Stimulated activated CD4-positive, alpha-beta T cell treated with anti-CD3 and anti-CD28 coated beads, Interleukin-12 subunit alpha, Interleukin-12 subunit beta, amount 100 ng/mL, for 48 hours (primary cell): ENCODE measurements at places on chromosomes 7 and 10.

GRCh38 chr10:115949282-115949844 lies 323.6 kb downstream of the GFRA1 start:
- DNase-seq, result no peak

DNA sequence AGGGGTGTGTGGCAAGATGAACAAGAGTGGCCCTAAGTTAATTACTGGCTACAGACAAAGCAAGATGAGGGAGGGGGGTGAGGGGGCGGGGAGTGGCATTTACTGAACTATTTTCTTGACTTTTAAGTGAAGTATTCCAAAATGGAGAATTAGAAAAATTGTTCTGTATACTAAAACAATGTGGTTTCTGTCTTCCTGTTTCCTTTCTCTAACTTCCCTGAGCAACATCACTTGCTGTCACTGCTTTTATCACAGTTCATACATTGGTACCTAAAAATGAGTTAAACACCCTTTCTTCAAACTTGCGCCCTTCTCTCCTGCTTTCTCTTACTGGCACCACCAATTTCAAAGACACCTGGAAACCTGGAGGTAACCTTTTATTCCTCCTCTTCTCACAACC lies 21.6 kb downstream of the PDZD8 start:
- no peak for DNase-seq

DNA sequence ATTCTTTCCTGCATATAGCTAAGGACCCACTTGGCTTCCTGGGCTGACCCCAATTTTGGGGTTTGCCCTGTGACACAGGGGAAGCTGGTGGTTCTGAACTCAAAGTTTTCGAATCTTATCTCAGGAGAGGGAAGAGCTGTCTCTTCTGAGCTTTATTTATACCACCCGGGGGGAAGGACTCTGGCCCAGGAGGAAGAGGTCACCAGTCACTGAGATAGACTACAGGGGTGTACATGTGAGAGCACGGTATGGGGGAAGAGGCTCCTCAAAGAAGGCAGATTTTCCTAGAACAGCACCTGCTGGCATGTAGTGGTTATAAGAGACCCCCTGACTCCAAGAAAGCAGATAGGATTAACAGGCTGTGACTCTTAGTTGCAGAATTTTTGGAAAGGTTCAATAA lies 101.8 kb upstream of the ELMO1 start:
- DNase-seq, result no peak

DNA sequence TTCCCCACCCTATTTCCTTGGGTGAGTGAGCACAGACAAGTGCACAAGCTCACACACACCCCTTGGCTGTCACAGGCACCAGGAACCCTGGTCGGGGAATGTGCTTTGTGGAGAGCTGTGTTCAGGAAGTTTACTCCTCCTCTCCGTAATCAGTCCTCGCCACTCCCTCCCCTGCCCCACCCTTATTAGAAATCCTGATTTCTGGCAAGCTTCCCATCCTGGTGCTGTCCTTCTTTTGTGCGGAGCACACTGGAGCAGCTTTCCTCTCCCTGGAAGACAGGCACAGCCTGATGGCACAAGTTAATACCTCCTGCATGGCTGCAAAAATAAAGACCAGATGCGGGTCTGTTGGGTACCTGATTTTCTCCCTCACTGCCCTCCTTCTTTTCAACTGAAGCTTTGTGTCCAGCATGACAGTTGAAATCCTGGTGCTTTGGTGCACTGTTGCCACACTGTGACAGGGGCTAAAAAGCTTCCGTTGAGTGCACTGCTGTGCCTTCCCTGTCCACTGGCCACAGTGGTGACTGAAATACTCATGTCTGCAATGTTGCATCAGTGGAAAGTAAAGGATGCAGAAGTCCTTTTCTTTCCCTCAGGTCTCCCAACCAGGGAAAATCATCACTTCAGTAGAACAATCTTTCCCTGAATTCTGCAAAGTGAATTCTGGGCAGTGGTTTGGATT lies 55.0 kb downstream of the LRRC4 start:
- no peak for DNase-seq

GRCh38 chr10:123786896-123787295 lies 104.7 kb downstream of the CPXM2 start:
- no peak for DNase-seq

GRCh38 chr10:94251098-94251497 lies 111.6 kb downstream of the NOC3L start:
- DNase-seq, result no peak

DNA sequence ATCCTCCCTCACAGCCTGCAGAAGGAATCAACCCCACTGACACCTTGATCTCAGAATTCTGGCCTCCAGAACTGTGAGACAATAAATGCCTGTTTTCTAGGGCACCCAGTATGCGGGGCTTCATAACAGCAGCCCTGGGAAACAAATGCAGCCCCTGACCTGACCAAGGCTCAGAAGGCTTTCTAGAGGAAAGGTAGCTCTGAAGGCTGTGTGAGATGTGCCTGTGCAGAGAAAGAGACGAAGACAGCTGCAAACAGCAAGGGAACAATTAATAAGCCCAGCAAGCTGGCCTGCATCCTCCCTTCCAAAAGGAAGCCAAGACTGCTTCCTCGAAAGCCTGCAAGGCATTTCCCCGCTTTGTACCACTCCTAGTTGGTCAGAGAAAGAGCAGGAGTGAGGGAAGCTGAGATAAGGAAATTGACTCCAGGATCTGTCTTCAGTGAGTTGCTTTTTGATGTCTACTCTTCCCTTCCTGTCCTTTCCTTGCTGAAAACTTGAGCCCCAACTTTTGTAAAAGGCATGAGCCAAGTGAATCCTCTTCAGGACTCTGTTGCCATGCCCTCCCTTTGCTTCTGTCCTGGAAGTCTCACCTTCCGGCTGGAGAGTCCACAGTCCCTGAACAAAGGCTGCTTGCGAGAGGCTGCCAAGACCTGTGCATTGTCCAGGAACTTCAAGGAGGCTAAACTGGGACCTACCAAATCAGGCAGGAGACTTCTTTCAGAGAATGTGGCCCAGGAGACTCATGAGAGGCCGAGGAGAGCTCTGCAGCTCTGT lies 71.2 kb upstream of the ARID5B start:
- no peak for DNase-seq

- no peak for DNase-seq
Observed at GRCh38 chr10:6019010-6019782, 41.9 kb upstream of the IL15RA start.

GRCh38 chr7:28406192-28406591 lies 6.1 kb upstream of the CREB5 start:
- DNase-seq, result no peak

DNA sequence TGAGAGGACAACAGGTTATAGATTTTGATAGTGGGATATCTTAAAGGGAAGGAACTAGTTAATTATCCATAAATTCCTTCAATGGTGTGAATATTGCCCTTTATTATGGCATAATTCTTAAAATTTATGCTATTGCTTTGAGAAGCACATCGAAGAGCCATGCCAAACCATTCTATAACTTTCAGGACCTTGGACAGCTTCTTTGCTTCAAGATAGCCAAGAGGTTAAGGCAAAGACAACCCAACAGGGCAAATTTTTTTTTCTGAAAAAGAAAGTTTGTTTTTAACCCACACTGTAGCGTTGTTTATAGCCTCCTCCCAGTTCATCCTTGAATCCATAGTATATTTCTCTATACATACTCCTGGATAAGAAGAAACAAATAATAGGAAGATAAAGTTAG lies 103.2 kb downstream of the NRG3 start:
- DNase-seq, result no peak

DNA sequence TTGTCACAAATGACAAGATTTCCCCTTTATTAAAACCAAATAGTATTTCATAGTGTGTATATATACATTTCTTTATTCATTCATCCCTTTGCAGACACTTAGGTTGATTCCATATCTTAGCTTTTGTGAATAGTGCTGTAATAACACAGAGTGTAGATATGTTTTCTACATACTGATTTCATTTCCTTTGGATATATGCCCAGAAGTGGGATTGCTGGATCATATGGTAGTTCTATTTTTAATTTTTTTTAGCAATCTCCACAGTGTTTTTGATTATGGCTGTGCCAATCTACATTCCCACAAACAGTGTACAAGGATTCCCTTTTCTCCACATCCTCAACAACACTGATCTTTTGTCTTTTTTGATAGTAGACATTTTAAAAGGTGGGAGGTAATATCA lies 46.4 kb downstream of the CSTF2T start:
- DNase-seq, result no peak

- DNase-seq, result no peak
Observed at GRCh38 chr10:16933783-16934182, 116.6 kb upstream of the RSU1 start.

GRCh38 chr10:60975716-60976115 lies 31.7 kb upstream of the RHOBTB1 start:
- no peak for DNase-seq

DNA sequence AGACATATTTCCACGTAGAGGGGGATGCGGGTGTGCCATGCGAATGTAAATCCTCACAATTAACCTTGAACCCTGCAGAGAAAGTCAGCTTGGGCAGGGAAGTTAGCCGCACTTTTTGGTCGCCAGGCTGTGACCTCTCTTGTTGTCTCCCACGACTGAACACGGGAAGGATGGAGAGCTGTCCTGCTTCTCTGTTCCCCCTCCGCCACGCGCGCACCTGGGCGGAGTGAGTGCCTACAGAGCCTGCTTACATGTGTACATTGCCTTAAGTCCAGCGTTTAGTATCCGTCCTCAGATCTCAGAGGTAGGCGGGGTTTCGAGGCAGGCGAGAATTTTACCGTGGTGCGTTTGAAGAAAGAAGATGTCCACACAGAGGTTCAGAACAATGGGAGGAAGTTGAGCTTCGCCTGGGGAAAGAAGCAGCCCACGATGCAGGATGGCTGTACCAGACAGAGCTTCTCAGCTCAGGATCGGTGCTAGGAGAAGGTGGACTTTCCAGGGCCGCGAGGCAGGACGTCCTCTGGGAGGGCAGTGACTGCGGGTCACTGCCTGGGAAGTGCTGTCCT lies 482 bp upstream of the ERCC6 start:
- no peak for DNase-seq

- DNase-seq, result no peak
Observed at GRCh38 chr10:33385015-33385414, 50.5 kb upstream of the NRP1 start.

- DNase-seq, result no peak
Observed at GRCh38 chr10:121232494-121232893, 365.8 kb downstream of the FGFR2 start.

GRCh38 chr10:33087922-33088321 lies 129.9 kb upstream of the ITGB1 start:
- DNase-seq, result no peak

GRCh38 chr7:602341-603141 lies 82.9 kb upstream of the PDGFA start:
- peak; percentile 78 for DNase-seq

- DNase-seq, result no peak
Observed at GRCh38 chr7:117937049-117937752, 64.0 kb upstream of the CTTNBP2 start.

DNA sequence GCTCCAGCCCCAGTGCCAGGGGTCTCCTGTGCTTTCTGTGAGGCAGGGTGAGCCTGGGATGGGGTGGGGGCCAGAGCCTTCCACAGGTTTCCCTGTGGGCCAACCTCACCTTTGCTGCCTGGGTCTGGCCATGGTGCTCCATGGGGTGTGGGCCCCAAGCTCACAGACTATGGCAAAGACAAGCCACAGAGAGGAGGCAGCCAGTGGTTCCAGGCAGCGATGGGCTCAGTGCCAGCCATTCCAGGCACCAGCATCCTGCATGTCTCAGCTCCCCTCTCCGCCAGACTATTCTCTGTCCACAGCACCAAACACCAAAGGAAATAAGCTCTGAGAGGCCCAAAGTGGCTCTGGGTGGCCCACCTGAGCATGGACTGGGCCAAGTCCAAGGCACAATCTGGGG lies 133.5 kb downstream of the PTPN20 start:
- no peak for DNase-seq

DNA sequence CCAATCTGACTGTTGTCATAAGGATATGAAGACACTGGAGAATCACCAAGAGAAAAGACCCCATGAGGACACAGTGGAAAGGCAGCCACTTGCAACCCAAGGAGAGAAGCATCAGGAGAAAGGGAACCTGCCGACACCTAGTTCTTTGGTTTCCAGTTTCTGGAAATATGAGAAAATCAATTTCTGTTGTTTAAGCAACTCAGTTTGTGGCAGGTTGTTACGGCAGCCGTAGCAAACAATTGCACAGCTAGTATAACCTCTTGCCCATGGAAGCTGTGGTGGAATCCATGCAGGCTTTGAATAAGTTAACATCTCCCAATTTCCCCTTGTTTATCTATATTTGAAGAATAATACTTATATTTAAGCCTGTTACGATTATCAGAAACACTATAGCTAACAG lies 1103.0 kb upstream of the PHF14 start:
- DNase-seq, result no peak

DNA sequence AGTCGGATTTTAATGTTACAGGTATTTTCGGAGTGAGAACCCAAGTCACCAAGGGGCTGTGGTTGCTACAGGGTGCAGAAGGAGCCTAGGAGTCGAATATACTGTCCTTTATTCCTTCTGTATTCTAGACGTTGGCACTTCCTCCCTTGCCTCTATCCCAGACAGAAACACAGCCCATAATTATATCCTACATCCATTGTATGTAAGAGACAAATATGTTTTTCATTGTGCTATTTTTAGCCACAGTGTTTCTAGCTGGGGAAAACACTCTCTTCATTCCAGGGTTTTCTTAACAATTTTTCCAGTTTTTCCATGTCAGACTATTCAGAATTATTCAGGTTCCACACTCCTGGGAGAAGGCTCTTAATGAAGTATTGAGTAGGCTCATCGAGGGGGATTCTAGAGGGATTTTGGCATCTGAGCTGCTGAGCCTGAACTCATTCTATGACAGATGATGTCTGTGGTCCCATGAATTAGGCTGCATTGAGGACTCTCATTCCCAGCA lies 32.6 kb downstream of the KIAA1217 start:
- no peak for DNase-seq

GRCh38 chr7:76281006-76281705 lies 21.3 kb upstream of the HSPB1 start:
- DNase-seq, result no peak

- DNase-seq, result no peak
Observed at GRCh38 chr7:101537205-101537604, 91.9 kb downstream of the MYL10 start.

DNA sequence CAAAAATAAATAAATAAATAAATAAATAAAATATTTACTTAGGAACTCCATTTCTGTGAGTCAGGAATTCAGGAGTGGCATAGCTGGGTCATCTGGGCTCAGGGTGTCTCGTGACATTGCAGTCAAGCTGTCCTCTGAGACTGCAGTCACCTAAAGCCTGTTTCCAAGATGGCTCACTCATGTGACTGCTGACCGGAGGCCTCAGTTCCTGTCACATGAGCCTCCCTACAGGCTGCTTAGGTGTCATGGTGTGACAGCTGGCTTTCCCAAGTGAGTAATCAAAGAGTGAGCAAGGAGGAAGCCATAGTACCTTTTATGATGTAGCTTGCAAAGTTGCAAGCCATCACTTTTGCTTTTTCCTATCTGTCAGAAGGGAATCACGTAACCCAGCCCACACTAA lies 128.6 kb upstream of the KCTD7 start:
- no peak for DNase-seq

GRCh38 chr7:125241548-125241947 lies 311.9 kb upstream of the POT1 start:
- no peak for DNase-seq

- DNase-seq, result peak; percentile 12
Observed at GRCh38 chr10:69516316-69516715, 56.9 kb downstream of the NEUROG3 start.

- no peak for DNase-seq
Observed at GRCh38 chr10:65306201-65306600, 1619.6 kb upstream of the LRRTM3 start.

- no peak for DNase-seq
Observed at GRCh38 chr10:61125560-61126170, 181.7 kb upstream of the RHOBTB1 start.

- DNase-seq, result no peak
Observed at GRCh38 chr7:2628130-2628482, 3.7 kb upstream of the TTYH3 start.

GRCh38 chr10:96495544-96495943 lies 18.2 kb downstream of the TLL2 start:
- no peak for DNase-seq
